ENCODE measurements at places on chromosomes 6 and 20. TPM values are rescaled to one million over a fixed set of nuclear protein-coding genes. Genes with fewer than 3 reads are reported as not detected.

The C20orf202 gene
- 0.07 TPM for total RNA-seq

The ARFGEF2 gene
- total RNA-seq = 15.7 TPM

The PRKN gene
- not detected for total RNA-seq

The ZNF334 gene
- not detected for total RNA-seq

The LINC00237 gene
- total RNA-seq = not detected

The ABCF1 gene
- 54.3 TPM for total RNA-seq

The ADGRF4 gene
- total RNA-seq = 16.5 TPM

The PSORS1C2 gene
- total RNA-seq = not detected

Measured in A549 treated with dexamethasone at 1 μM for 4 hours (cell line).